GM10248 (cell line): ENCODE measurements at places on chromosomes 12 and 14.
A peak's percentile ranks its signal among the peaks of the same experiment; 100 is the strongest.

DNA sequence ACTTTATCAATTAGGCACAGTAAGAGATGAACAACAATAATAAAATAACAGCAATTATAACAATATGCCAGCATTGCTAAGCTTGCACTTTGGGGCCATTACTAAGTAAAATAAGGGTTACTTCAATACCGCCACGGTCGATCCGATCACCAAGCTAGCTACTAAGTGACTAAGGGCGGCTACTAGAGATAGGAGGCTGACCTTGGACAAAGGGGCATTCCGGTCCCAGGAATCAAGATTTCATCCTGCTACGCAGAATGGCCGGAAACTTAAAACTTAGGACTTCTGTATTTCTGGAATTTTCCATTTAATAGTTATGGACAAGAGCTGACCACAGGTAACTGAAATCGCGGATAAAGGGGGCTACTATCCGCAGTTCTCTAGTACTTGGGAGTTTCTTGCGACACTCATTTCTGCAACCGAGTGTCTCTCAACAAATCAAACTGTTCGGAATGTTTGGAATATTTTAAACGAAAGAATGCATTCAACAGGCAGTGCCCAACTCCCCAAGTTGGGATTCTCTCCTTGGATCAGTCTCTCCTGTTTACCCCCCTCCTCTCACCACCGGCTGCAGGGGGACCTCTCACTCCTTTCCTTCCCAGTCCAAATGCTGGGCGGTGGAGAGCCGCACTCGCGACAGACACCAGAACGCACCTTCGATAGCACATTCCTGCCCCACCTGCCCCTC is 650 bp downstream of the HEBP1 start:
- no peak for DNase-seq

DNA sequence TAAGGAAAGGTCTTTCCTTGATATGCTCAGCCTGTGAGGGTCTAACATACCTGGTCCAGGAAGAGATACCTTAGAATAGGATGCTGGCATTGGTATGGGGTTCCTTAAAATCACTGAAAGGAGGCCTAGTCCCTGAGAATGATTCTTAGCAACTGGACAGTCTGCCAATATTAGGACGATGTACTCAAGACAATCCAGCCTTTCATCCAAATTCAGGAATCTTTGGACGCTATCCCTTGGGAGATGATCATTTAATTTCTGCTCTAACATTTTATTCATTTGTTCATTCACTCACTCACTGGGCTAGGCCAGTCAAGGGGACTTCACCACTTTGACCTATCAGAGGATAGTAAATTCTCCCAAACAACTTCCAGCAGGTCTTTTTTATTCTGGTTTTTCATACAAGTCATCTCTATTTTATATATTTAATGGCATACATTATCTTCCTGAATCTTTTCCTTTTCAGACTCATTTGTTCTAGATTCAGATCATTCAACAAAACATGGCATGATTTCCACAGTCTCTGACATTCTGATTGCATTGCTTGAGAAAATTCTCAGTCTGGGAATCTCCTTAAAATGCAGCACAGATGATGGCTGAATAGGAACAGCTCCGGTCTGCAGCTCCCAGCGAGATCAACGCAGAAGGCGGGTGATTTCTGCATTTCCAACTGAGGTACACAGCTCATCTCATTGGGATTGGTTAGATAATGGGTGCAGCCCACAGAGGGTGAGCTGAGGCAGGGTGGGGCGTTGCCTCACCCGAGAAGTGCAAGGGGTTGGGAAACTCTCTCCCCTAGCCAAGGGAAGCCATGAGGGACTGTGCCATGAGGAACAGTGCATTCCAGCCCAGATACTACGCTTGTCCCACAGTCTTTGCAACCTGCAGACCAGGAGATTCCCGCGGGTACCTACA is 118.0 kb upstream of the PRICKLE1 start:
- no peak for DNase-seq

DNA sequence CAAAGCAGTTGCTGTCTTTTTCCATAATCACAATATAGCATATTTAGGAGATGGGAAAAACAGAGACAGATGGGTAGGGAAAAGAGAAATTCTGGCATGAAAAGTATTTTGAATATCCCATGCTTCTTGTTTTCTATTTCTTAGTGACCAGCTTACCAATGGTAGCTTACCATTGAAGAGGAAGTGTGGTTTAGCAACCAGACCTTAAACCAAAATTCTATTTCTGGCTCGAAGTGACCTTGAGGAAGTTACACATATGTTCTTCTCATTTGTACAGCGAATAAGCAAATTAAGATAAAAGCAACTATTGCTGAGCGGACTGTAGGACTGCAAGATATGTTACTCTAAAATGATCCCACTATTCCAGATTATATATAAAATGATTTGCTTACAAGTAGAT is 82.9 kb downstream of the FGD4 start:
- peak; percentile 31 for DNase-seq

DNA sequence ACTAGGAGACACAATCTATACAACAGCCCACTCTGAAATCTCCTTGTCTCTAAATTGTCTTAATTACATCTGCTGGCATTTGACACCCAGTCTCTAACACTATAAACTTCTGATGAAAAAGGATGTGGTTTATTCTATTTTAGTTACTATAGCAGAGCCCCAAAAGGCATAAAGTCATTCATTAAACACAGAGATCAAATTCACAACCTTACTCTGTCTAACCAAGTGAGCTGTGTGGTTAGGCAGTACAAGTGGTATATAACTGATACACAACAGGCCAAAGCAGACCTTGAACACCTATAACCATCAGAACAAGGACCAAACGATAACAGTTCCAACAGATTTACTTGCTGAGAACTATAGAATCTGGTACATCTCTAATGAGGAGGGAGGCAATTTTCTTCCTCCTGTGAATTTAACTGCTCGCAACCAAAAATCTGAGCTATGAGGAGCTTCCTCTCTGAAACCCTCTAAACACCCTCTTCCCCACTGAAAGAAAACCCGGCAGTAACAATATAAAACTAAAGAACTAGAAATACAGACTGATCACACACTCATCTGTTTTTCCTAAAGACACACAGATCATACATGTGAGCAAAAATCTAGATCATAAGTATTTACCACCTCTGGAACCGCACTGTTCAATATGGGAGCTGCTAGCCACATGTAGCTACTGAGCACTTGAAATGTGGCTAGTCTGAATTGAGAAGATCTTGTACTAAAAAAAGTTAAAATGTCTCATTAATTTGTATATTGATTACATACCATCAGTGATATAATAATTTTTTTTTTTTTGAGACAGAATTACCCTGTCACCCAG is 17.7 kb downstream of the SPPL3 start:
- DNase-seq = peak; percentile 43

DNA sequence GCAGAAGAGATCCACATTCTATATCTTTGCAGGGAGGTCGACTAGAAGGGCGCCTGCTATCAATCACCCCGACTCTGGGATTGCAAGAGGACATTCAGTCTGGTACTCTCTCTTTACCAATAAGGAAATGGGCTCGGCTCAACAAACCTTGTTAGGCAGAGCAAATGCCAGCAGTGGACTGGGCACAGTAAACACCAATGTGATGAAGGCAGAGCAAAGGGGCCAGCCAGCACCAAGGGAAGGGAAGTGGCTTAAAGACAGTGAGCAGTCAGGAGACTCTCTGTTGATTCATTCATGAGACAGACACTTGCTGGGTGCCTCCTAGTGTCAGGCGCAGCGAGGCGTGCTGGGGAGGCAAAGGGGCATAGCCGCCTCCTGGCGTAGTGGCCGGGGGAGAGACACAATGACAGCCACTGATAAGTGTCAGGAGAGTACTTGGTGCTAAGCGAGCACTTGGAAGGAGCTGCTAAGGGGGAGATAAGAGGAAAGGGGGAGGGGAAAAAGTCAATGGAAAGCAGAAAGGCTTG is 34.1 kb downstream of the TMCC3 start:
- no peak for DNase-seq

DNA sequence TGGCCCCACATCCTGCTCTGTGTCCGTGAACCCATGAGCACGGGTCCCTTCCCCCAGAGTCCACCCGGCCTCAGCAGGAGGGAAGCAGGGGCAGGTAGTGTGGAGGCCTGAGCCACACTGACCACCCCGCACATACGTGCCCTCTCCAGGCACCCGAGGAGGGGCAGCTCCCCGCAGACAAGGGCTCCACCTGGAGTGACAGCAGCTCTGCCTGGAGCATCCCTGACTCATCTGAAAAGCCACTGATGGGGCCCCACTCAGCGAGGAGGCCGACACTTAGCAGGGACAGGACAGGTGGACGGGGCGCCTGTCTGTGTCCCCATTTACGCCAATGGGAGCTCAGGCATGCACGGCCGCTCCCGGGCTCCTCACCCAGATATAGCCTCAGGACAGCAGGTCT is 237.6 kb upstream of the SFSWAP start:
- DNase-seq = no peak

- no peak for DNase-seq
Observed at GRCh38 chr12:116927244-116927940, 16.6 kb downstream of the FBXW8 start.

DNA sequence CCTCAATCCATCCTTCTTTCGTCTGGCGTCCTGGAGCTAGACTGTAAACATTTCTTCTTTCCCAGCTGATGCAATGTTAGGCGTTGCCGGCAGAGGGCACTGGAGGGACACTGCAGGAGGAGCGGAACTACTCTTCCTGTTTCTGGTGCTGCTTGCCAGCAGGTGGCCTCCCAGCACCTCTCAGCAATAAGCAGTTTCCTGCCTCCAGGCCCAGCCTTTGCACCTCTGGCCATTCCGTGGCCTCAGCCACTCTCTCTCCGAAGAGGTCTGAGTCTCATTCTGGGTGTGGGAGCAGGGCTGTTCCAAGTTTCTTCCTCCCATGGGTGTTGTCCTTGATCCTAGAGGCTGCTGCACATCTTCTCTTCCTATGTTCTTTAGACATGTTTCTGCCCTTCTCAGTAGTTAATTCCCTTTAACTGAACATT is 7.5 kb upstream of the ASPG start:
- peak; percentile 92 for DNase-seq

GRCh38 chr12:117972301-117972700 is 3.5 kb upstream of the KSR2 start:
- DNase-seq = no peak

DNA sequence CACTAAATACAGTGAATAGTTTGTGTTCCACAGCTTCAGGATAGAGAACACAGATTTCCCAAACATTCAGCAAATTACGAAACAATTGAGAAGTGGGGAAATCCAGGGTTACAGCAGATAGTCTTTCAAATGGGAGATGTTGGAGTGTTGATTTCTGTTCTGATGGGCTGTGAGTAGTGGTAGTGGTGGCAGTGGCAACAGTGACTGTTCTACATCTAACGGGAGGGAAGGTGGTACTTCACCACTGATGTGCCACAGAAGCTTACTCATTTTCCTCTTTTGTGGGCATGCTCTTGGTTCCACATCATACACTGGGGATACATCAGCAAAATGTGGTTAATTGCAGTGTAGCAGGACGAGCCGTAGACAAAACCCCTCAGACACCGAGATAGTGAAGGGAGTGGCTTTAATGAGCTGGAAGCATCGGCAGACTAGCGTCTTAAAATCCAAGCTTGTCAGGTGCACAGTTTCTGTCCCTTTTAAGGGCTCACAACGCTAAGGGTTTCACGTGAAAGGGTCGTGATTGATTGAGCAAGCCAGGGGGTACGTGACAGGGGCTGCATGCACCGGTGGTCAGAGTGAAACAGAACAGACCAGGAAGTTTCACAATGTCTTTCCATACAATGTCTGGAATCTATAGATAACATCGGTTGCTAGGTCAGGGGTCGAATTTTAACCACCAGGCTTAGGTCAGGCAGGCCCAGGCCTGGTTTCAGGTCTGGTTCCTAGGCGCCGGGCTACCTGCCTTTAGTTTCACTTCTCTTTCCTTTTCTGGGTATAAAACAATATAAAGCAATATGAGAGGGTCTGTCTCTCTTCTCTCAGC is 330.6 kb upstream of the FBXO33 start:
- DNase-seq = no peak

DNA sequence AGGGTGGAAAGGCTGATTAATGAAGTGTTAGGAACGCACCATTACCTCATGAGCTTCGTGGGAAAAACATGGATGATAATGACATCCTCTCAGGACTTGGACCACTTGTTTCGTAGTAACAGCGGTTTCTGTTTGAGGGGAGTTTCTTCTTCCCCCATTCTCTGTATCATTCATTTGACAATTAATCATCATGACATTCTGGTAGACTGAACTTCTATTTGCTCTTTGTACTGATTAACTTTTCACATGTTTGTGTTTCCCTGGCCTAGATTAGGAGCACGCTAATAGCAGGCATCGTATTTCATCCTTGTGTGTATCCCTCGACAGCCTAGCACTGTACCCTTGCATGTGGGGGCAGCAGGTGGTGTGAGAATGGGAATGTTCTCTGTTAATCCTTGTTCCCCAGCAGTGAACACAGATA is 8.0 kb downstream of the LRRC74A start:
- DNase-seq = no peak

- no peak for DNase-seq
Observed at GRCh38 chr12:108047071-108047550, 82.0 kb upstream of the WSCD2 start.

- no peak for DNase-seq
Observed at GRCh38 chr12:120169946-120170345, 24.6 kb downstream of the GCN1 start.

DNA sequence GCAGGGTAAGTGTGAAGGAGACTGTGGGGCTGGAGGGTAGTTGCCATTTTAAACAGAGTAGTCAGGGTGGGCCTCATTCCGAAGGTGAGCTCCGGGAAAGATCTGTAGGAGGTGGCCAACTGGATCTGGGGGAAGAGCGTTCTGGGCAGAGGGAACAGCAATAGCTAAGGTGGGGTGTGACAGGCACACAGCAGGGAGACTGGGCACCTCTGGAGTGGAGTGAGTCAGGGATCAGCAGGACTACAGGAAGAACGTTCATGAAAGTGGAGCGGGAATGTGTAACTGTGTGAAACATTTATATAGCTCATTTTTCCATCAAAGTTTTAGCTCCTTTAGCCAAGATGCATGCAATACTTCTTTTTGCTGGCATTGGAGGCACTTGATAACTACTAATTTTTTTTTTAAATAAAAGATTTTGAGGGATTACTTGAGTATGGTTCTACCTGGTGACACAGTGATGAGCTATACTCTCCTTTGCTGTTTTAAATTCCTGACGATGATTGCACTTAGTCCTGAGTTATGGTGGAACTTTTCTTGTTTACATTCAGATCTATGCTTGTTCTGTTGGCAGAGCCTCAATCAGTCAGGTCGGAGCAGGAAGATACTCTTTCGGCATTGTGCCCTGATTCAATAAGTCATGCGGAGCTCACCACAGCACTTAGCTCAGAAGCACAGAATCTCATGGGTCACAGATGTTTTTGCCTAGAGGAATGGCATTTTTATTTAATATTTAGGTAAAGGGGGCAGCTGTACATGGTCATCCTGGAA is 106.4 kb downstream of the WIF1 start:
- no peak for DNase-seq
